ENCODE measurements at places on chromosomes 1 and 21.

DNA sequence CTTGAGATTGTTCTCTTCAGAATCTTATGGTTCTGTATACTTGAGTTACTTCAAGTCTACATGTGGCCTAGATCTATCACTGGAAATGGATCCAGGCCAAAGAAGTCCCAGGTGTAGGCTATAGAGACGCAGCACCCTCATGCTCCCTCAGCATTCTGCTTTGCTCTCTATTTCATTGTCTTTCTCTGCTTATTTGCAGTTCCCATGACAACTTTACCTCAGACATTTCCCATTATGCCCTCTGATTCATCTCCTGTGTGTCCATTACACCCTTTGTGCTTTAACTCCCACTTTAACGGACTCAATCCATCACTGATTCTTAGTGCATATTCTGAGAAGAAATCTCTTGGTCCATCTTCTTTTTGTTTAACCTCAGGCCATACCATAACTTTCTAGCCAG lies 236.9 kb upstream of the NRIP1 start:
- DNase-seq: no peak

DNA sequence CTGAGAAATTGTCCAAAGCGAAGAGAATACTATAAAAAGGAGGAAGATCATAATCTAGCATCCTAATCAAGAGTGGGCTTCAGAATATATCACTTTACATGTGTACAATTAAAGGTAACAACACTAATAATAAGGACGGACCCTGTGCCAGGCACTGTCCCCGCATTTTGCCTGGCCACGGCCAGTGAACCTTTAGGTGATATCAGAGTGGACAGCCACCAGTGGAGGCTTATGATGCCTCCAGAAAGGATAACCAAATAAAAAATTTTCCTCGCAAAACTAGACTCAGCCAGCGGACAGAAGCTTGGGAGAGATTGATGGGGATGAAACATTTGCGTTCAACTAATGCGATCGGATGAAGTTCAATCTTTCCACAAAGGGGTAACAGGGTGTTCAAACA lies 436.4 kb downstream of the NPHP4 start:
- DNase-seq: no peak

DNA sequence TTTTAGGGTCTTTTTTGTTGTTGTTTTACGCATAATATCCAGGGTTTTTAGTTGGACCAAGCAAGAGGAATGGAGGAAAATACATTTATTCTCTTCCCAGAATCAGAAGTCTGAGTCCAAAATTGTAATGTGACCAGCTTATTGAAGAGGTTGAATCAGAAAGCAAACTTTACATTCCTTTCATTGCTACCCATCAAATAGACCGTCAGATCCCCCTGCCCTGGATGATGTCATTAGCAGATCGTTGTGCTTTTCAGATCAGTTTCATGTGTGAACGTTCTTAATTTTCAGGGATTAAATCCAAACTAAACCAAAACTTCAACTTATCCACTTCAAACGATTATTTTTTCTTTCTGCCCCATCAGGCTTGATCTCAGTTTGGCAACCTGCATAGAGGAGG lies 85.7 kb upstream of the NGF start:
- no peak for DNase-seq

- DNase-seq: no peak
Observed at GRCh38 chr1:12102066-12102465, 39.0 kb downstream of the TNFRSF8 start.

DNA sequence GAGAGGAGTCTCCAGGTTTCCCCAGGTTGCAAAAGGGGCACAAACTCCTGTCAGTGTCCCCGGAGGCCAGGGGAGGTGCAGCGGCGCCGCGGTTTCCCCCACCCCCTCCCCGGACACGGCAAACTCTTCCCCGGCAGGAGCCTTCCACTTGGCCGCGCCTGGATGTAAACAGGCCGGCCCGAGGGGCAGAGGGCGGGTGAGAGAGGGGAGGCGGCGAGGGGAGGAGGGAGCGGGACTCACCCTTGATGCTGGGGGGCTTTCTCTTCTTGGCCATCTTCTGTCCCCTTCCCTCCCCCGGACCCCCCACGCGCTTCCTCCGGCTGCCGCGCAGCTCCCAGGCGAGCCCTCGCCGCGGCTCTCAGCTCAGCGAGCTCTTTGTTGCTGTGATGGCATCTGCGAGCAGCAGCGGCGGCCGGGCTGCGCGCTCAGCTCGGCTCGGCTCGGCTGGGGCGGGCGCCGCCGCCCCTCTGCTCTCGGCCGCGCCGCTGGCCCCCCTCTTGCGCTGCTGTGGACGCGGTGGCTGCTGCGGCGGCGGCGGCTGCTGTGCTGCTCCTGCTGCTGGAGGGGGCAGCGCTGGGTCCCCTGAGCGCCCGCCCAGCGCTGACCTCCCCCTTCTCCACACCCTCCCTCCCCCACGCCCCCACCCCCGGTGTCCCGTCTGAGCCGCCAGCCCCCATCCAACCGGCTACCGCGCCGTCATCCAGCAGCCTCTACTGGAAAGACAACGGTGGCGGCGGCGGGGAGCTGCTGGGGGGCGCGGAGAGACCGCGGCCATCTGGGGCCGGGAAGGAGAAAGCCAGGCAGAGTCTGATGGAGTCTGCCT lies 4.9 kb upstream of the SLC44A5 start:
- DNase-seq: no peak

DNA sequence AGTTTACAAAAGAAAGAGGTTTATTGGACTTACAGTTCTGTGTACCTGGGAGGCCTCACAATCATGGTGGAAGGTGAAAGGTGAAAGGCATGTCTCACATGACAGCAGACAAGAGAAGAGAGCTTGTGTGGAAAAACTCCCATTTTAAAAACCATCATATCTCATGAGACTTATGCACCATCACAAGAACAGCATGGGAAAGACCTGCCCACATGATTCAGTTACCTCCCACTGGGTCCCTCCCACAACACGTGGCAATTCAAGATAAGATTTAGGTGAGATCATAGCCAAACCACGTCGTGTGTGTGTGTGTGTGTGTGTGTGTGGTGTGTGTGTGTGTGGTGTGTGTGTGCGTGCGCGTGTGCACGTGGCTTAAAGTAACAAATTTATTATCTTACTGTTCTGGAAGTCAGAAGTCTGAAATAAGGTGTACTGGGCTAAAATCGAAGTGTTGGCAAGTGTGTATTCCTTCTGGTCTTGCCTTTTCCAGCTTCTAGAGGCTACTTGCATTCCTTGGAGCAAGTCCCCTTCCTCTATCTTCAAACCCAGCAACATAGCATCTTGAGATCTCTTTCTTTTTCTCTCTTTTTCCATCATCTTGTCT lies 48.1 kb upstream of the MPC2 start:
- no peak for DNase-seq

DNA sequence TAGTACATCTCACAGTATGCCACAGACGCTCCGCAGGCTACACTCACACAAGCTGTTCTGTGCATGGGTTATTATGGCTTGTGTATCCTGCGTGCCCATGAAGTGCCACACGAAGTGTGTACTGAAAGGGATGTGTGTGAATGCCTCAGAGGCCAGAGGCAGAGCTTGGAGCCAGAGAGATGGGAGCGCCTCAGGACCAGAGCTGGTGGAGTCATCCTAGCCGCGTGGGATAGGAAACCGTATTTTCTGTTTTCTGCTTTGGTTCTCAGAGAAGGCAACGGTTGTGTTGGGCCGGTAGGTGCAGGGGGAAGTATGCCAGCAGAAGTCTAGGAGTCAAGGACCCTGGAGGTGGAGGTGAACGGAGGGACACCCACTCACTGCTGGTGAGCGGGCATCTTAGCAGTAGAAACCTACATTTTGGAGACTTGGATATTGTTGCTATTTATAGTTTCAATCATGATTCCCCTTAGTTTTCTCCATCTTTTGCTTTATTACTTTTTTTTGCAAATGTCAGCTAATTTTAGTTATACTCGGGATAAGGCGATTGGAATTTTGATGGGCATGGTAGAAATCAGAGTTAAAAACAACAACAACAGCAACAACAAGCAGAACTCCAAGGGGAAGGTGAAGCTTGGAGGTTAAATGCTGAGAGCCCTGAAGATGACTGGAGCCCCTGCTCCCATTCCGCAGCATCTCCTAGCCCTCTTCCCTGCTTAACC lies 188.2 kb downstream of the DYRK1A start:
- DNase-seq: no peak

DNA sequence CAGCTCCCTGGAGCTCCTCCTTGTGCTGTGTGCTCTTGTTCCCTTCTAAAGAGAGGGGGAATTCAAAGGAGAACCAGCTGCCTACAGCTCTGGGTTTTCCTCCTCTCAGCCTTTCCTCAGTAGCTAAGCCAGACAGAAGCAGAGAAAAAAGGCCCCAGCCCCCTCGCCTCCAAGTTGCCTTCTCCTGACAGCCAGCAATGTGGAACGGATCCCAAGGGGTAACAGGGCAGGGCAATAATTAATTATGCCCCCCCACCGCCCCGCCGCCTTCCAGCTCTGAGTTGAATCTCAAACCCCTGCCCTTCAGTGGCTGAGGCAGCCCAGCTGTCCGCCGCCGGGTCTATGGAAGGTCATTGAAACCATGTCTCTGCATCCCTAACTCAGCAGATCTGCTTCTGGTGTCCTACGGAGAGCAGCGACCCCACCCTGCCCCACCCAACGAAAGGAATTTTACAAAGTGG lies 69.0 kb upstream of the GOLT1A start:
- no peak for DNase-seq

DNA sequence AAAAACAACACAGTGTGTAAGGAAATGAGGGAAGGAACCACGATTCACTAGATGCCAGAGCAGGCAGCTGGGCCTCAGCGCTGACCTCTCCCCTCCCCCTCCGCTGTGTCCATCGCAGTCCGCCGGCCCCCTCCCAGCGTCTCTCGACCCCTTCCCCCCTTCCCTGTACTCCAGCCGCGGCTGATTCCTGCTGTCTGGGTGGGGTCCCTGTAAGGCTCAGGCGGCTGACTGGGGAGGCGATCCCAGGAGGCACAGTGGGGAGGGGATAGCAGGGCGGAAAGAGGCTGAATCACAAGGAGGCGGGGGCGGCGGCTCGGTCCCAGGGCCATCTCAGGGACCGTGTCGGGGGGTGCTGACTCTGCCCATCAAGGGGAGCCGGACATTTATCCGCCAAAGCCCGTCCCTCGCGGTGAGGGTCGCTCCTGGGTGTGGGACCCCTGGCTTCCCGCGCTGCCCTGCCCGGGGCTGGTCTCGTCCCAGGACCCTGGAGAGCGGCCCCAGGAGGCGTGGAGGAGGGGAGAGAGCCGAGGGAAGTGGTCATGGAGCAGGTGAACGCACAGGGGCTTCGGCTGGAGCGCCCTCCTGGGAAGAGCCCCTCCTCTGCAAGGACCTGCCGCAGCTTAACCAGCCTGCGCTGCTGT lies 241.9 kb downstream of the PTPRU start:
- no peak for DNase-seq

DNA sequence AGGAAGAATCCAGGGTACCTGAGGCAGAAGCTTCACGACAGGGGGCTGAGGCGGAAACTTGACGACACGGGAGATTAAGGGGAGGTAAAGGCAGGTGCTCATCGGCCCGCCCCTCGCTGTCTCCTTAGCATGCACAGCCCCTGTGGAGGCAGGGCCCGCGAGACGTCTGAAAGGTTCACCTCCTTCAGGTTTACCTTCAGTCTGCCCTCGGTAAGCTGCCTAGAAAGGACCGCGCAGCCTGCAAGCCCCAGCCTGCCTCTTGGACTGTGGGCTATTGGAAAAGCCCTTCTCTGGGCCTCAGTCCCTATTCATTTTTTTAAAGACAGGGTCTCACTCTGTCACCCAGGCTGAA lies 28.5 kb downstream of the KNCN start:
- DNase-seq: no peak

DNA sequence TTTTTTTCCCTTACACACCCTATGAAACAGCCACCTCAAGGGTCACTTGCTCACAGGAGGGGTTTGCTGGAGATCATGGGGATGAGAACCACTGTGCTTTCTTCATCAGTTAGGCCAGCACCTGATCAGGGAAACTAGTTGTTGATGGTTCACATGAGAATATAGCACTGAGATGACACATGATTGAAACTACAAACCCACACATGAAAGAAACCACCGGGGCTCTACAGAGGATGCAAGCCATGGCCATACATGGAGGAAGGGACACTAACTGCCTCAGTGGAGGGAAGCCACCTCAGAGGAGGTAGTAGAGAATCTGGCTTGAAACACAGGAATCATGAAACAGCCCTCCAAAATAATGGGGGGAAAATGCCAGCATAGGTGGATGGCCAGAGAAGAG lies 63.2 kb downstream of the PRKAB2 start:
- no peak for DNase-seq

GRCh38 chr1:186206048-186206570 lies 168.9 kb downstream of the TPR start:
- DNase-seq: no peak

- DNase-seq: no peak
Observed at GRCh38 chr1:7493711-7494454, 277.2 kb upstream of the VAMP3 start.

DNA sequence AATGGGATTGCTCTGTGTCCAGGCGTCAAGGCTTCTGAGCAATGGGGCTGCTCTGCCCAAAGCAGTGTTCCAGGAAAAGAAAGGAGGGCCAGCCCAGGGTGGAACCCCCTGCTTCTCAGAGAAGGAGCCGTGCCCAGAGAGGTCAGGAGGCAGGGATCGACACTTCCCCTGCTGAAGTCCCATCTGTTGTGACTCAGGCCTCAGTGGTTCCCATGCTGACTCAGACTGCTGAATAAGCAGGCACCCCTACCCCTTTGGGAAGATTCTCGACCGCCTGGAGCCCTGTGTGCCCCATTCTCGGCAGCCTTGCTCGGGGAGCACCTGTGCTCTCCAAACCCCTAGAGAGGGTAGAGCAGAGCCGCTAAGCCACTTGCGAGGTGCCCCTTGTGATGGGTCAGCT lies 23.9 kb downstream of the PKP1 start:
- DNase-seq: no peak

GRCh38 chr21:39111931-39112550 lies 71.2 kb downstream of the PSMG1 start:
- DNase-seq: no peak

DNA sequence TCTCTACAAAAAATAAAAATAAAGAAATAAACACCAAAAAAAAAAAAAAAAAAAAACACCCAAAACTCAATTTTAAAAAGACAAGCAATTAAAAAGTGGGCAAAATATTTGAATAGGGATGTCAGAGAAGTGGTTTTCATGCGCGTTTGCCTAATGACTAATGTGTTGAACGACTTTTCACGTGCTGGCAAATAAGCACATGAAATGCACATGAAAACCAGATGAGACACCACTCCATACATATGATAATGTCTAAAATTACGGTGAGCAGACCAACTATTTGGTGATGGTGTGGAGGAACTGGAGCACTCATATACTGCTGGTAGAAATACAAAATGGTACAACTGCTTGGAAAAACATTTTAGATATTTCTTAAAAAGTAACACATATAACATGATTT lies 39.4 kb upstream of the UHMK1 start:
- no peak for DNase-seq

DNA sequence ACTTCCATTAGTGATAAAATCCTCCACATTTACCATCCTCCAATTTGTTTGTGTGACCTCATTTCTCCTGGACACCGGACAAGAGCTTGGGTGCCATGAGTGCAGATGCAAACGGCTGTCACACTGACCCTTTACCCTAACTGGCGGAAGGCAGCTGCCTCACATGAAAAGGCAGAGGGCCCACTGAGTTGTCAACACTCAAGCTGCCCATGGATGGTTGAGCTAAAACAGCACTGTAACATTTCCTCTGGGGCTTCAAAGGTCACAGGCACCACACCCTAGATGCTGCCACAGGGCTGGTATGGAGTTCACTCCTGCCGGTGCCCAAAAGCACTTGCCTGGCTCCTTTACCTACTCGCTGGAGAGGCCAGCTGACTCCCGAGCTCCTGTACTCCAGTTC lies 653.4 kb downstream of the KCNT2 start:
- DNase-seq: no peak
